ENCODE measurements at places on chromosomes 3 and 15.

GRCh38 chr3:160169139-160169976 is 55.9 kb upstream of the C3orf80 start:
- peak; percentile 36 for DNase-seq

DNA sequence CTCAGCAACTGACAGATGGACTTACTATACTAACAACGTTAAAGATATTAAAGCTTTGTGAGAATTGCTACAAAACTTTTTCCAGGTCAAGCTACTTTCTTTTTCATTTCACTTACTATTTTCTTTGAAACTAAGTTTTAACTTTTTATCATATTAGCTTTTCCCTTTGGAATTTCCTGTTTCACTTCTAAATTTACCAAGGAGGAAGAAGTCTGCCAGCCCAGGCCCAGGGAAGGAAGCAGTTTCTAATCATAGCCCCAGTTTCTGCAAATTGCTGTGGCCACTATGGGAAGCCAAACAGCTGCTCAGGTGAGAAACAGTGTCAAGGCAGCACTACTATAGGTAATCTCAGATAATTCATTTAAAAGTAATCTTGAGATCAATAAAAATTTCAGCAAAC is 18.4 kb downstream of the CYFIP1 start:
- DNase-seq, result no peak

- DNase-seq, result no peak
Observed at GRCh38 chr3:39193391-39193790, 996 bp upstream of the XIRP1 start.

DNA sequence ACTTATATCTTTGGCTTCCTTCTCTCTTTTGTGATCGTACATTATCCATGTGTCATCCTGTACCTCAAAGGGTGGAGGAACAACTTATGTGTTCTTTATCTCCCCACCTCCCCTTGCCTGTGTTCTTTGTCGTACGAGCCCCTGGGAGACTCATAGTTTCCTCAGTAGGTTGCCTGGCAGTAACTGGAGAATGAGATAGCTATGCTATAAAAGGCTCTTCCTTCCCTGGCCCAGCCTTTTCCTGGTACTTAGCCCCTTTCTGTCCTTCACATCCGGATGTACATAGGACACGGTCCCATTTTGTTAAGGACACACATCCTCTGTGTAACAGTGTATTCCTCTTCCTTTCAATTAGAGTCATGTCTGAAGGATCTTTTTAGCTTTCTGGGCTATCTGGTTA is 32.1 kb downstream of the PLCL2 start:
- peak; percentile 51 for DNase-seq

GRCh38 chr15:89426500-89426899 is 69.9 kb downstream of the RHCG start:
- no peak for DNase-seq

DNA sequence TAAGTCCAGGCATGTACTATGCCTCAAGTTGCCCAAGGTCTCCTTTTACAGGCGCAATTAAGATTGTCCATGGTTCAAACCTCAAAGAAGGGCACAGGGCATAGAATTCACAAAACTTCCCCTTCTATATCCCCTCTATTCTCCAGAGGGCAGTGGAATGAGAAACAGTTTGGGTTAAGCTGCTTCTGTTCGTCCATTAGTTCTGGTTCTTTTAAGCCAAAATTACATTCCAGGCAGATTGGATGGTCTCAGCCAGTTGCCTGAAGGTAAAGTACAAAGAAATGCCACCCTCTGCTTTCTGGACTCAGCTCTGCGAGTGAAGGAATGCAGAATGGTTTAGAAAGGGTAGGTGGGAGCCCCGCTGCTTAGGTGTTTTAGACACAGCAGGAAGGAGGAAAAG is 200.7 kb downstream of the GREM1 start:
- DNase-seq, result no peak

DNA sequence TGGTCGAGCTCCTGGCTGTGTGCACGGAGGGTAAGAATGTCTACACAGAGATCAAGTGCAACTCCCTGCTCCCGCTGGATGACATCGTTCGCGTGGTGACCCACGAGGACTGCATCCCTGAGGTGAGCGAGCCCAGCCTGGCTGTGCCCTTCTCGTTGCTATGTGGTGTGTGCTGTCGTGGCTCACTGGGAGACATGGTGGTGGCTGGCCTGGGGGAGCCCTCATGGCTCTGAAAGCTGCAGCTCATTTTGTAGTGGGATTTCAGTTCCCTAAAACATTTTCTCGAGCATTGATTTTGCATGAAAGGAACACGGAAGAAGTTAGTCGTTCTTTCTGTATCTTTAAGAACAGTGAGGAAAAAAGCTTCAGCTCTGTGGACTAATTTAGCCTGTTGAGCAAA is 200.5 kb downstream of the ITPR1 start:
- no peak for DNase-seq

DNA sequence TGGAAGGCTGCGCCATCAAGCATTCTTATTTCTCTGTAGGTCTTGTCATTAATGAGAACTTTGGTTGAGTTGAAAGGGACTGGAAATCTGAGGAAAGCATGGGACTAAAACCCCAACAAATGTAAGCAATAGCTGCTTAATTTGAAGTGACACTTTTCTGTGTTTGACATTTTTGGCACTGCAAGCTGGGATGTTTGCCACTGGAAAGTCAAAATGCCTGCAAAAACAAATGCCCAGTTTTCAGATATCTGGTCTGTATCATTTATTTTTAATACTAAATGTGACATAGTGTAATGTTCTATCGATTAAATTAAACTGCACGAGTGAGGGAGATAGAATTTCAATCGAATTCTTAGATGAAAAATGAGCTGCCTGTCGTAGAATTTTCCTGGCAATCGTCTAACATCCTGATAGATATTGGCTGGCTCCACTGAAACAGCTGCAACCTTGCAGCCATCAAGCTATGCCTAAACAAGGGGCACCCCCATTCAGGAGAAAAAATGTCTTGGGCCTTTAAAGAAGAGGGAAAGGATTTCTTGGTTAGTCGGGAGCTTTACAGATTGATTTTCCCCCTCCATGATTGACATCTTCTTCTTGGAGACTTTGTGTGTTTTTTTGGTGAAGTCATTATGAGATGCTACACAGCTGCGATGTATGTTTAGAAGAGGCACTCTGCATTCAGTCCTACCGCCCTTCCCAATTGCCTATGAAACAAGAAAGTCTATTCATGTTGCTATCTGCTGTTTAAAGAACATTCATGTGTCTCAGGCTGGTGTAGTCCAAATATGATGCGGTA is 316.7 kb upstream of the TBL1XR1 start:
- DNase-seq, result no peak

DNA sequence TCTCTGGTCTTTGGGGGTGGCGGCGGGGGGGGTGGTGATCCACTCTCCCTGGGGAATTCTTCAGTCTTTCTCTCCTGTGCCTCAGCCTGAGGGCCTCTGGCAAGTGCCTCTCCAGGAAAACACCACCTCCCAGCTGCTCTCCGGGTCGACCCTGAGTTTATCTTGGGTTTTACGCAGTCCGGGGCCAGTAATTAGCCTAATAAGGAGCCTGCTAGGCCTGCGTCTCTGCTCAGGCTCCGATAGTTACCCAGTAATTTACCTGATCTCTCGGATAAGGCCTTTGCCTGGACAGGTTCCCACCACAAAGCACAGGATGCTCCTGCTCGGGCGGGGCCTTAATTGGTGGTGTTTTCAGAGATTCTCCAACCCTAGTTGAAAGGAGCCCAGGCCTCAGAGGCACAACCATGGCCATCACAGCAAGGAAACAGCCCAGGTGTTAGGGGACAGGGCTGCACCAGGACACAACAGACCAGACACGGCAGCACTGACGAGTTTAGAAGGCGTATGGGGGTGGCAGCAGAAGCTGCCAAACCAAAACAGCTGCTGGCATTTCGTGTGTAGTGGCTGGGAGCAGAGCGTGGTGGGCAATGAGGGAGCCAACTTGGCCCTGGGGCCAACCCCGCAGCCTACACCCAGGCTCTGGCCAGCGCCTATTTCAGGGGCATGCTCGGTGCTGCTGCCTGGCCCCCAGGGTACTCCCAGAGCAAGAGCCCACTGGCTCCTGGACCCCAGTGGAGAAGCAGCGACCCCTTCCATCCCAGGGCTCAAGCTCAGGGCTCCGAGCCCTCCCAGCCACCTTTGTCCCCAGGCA is 71.4 kb downstream of the KLF13 start:
- DNase-seq, result no peak

DNA sequence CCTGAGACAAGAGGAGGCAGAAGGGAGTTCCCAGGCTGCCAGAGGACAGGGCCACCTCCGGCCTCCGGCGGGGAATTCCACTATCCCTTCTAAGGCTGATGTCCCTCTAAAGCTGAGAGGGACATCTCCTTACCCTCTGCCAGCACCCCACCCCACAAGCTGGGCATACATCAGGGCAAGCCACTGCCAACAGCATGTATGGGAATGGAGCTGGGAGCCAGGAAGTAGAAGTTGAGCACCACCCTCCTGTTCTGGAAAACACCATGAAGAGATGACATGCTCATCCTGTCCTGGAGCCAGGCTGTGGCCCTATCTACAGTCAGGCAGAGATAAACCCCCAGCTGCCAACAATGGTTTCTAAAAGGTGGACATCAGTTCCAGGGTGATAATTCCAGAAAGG is 7.1 kb downstream of the PLCD1 start:
- DNase-seq, result no peak

DNA sequence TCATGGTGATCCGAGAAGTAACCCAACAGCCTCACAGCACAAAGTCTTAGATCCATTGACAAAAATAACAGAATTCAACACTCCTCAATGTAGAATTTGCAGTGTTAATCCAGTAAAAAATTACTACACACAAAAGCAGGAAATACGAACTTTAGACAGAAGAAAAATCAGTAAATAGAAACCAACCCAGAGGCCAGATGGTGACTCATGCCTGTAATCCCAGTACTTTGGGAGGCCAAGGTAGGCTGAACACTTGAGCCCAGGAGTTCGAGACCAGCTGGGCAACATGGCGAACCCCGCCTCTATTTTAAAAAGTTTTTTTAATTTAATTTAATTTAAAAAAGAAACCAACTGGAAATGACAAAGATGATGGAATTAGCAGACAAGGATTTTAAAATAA is 36.1 kb downstream of the SELENOT start:
- DNase-seq, result no peak

DNA sequence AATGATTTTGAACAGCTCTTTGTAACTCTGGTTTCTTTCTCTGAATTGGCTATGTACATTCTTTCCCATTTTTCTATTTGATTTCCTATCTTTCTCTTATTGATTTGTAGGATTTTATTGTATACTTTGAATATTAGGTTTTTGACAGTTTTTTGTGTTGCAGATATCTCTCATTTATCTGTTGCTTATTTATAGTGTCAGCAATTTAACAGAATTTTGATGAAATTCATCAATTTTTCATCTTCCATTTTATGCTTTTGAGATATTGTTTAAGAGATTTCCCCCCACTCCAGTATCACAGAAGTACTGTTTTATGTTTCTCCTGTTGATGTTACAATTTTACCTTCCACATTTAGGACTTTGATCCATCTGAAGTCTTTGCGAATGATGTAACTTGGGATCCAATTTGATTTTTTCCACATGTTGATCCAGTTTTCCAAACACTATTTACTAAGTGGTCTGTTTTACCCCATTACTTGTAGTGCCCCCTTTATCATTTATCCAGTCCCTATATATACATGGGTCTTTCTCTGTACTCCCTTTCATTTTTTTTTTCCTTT is 46.1 kb downstream of the XYLB start:
- no peak for DNase-seq

DNA sequence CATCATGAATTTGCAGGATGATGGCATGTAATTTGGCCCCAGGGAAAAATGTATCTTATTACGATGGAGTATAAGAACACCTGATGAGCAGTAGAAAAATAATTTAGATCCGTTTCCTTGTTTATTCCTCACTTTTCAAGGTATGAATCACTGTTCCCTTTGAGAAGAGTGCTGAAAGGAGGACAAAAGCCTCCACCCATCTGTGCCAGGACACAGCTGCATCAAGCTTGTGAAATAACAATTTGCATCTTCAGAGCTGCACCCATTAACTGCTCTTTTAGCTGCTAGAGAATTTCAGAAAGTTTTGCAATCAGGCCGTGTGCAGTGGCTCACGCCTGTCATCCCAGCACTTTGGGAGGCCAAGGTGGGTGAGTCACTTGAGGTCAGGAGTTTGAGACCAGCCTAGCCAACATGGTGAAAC is 9.6 kb downstream of the CLDND1 start:
- peak; percentile 27 for DNase-seq

- no peak for DNase-seq
Observed at GRCh38 chr3:149933858-149934257, 36.8 kb downstream of the PFN2 start.

DNA sequence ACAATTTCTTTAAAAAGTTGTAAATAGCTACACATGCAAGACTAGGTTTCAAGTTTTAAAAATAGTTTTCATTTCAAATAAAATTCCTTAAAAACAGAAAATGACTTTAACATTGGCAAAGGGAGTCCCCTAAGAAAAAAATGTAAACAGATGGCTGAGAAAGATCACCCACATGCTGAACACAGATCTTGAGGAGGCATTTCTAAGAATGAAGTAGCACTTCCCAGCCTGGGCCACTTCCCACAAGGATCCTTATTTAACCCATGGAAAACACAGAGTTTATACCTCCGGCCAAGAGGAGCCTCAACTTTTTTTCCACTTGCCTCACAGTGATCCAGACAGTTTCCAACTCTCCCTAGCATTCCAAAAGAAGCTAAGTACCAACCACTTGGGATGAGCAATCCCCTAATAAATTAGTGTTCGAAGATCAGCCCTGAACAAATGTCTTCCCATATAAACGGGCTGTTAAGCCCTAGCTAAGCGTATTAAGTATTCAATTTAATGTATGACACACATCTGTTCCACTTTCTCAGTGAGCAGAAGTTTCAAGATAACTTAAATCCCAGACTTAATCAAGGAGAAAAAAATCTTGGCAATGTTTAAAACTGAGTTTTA is 61.4 kb downstream of the GADL1 start:
- no peak for DNase-seq

DNA sequence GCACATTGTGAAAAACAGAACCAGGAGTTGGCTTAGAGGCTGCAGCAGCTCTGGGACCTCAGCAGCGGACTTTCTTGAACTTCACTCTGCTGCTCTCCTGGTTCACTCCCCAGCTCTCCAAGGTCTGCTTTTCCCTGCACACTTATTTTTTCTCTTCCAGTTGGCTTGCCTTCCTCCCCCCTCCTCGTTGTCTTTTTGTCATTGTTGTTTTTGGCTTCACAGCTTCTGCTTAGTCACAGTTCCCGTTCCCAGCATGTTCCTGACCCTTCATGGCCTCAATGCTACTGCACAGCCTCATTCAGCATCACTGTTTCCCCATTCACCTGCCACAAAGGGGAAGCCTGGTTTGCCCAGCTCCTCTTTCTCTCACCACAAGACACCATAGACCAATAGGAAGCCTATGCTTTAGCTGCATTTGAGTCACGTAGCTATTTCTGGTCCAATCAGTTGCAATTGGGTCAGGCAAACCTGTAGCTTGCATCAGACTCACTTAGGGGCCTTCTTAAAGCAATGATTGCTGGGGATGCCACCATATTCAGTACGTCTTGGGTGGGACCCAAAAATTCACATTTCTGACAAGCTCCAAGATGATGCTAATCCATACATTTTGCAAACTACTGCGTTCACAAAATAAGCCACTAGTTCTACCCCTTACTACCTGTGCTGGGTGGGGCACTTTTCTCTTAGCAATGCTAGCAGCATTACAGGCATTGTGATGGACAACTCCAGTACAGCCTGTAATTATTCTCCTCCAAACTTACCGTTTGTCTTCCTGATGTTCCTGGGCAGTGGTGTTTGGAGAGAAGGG is 7.8 kb upstream of the SUMF1 start:
- DNase-seq, result peak; percentile 63

GRCh38 chr15:25176991-25177954 is 222.5 kb downstream of the SNRPN start:
- no peak for DNase-seq

GRCh38 chr3:181956122-181956521 is 244.4 kb downstream of the SOX2 start:
- DNase-seq, result no peak

- no peak for DNase-seq
Observed at GRCh38 chr3:156038869-156039268, 81.5 kb upstream of the KCNAB1 start.
